ENCODE measurements at places on chromosomes 1 and 21. TPM values are rescaled to one million over a fixed set of nuclear protein-coding genes. Genes with fewer than 3 reads are reported as not detected.

ADAMTSL4 gene
- 5.6 TPM for total RNA-seq

LCE3E gene
- not detected for total RNA-seq

ZNF683 gene
- total RNA-seq, result not detected

OR2L3 gene
- not detected for total RNA-seq

PPIAL4G gene
- total RNA-seq, result not detected

MATN1 gene
- 0.15 TPM for total RNA-seq

SPRR4 gene
- not detected for total RNA-seq

MSH4 gene
- total RNA-seq, result not detected

NDUFS5 gene
- 430 TPM for total RNA-seq

C1orf53 gene
- total RNA-seq, result 4.3 TPM

INAVA gene
- 39.4 TPM for total RNA-seq

FCRL5 gene
- not detected for total RNA-seq

CLDN14 gene
- total RNA-seq, result not detected

LHX4 gene
- total RNA-seq, result 0.36 TPM

PDE9A gene
- total RNA-seq, result 1.1 TPM

MPZL1 gene
- 111 TPM for total RNA-seq

BATF3 gene
- 33.7 TPM for total RNA-seq

EPHA8 gene
- total RNA-seq, result 0.04 TPM

C8B gene
- not detected for total RNA-seq

KRTAP19-1 gene
- total RNA-seq, result not detected

TLR5 gene
- total RNA-seq, result 0.13 TPM

ERVH48-1 gene
- total RNA-seq, result not detected

ATP5PF gene
- total RNA-seq, result 236 TPM

CYP2J2 gene
- total RNA-seq, result 0.07 TPM

FMO5 gene
- total RNA-seq, result 0.21 TPM

TMEM35B gene
- 19.0 TPM for total RNA-seq

LRRC42 gene
- total RNA-seq, result 25.4 TPM

ADCY10 gene
- total RNA-seq, result 0.07 TPM

COL24A1 gene
- 0.03 TPM for total RNA-seq

GDAP2 gene
- 8.7 TPM for total RNA-seq

RASSF5 gene
- total RNA-seq, result 1.2 TPM

NOS1AP gene
- total RNA-seq, result 0.51 TPM

FCRL2 gene
- not detected for total RNA-seq

ELF3 gene
- 288 TPM for total RNA-seq

IL24 gene
- 0.33 TPM for total RNA-seq

ADGRB2 gene
- 7.5 TPM for total RNA-seq

HAPLN2 gene
- total RNA-seq, result 0.14 TPM

Data from A549 treated with CORT108297 at 1 μM for 4 hours (cell line).